HFFc6 (cell line): ENCODE measurements at places on chromosomes 1 and 21. TPM values are rescaled to one million over a fixed set of nuclear protein-coding genes. Genes with fewer than 3 reads are reported as not detected.

DNA sequence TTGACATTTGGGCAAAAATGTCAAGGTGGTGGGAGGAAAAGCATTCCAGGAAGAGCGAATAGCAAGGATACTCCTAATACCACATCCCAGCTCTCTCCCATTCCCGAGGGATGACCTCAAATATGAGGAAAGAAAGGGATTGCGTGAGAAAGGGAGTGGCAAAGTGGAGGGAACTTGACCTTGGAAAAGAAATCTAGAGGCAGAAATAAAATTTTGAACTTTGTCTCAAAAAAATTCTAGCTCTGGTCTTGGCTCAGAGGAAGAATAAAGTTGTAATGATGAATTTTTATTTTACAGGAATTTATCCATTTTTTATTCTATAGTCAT lies 127.8 kb downstream of the TBX19 start:
- DNase-seq: no peak
- H3K27ac ChIP-seq: no peak overlapping the region
- no peaks in the 10 kb centered on the region for H3K36me3 ChIP-seq
- peaks cover 13% of the 10 kb centered on the region for H3K4me1 ChIP-seq

- peaks cover 65% of the 10 kb centered on the region for H3K4me1 ChIP-seq
- DNase-seq: no peak
- H3K36me3 ChIP-seq: peaks cover 61% of the 10 kb centered on the region
- peaks cover 10% of the 10 kb centered on the region for H3K27me3 ChIP-seq
- H3K4me3 ChIP-seq: no peak overlapping the region
Measured at GRCh38 chr1:85417876-85418275, 47.1 kb downstream of the DDAH1 start.

DNA sequence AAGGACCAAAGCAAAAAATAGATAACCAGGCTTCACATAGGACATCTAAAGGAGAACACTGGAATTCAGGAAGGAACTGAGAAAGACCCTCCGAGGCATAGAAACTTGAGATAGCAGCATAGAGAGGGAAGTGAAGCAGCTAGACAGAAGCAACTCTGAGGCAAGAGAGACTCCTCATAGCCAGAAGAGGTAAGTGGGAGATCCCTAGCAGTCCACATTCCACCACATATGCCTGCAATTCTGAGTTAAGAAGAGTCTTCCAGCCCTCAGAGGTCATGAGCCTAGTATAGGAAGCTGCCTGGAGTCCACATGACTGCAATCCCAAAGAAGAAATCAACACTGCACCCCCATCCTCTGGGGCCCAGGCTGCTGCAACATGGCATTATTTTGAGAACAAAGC lies 13.9 kb upstream of the FGGY start:
- H3K4me1 ChIP-seq: peaks cover 31% of the 10 kb centered on the region
- H3K36me3 ChIP-seq: no peaks in the 10 kb centered on the region
- no peaks in the 10 kb centered on the region for H3K27me3 ChIP-seq
- no peak for DNase-seq
- no peak overlapping the region for H3K27ac ChIP-seq
- no peak overlapping the region for H3K4me3 ChIP-seq

DNA sequence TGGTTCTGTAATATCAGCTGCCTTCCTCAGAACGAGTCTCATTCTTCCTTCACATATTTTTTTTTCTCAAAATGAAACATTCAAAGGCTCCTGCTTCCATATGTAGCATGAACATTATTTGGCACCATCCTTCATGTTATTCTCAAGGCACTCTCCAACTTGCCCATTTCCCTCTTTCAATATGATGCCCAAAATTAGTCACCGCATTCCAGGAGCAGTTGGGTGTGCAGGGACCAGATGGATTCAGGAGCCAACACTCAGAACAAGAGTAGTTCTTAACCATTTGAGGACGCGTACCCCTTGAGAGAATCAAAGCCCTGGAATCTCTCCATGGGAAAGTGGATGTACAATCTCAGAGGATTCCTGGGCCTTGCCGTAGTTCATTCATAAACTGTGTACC lies 50.3 kb downstream of the KCNK1 start:
- no peak overlapping the region for H3K27ac ChIP-seq
- peaks cover 11% of the 10 kb centered on the region; the same call in 1 of the 2 replicates for H3K36me3 ChIP-seq
- H3K4me1 ChIP-seq: no peaks in the 10 kb centered on the region

C2CD2 gene
- total RNA-seq: 12.9 to 19.3 TPM (median 13.5 TPM) in 3 replicates

DNA sequence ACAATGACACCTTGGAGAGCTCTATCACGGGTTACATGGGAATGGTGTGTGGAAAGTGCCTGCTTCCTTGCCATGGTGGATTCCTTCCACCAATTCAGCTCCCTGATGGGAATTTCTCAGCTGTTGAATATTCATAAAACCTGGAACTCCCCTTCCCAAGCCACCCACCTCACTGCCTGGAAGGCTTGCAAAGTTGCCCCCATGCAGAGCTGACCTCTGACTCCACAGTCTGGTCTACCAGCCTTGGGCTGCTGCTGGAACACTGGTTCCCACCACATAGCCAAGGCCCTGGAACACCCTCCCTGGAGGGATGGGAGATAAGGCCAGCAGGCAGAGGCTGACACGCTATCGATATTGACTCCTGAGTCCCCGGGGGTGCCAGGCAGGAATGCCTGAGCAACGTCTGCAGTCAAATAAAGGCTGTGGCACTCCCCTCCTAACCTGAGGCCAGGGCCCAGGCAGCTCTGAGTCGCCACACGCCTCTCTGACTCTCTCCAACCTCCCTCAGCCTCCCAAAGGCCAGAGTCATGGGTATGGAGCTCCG lies 8.8 kb downstream of the CCDC24 start:
- no peak for DNase-seq
- no peaks in the 10 kb centered on the region for H3K4me1 ChIP-seq
- 0 out of 2 replicates have a peak, but pooled peaks cover 4% of the 10 kb centered on the region for H3K36me3 ChIP-seq
- H3K27ac ChIP-seq: no peak overlapping the region
- H3K4me3 ChIP-seq: no peak overlapping the region

CACHD1 gene
- total RNA-seq: 3.6 to 5.4 TPM (median 3.9 TPM) in 3 replicates

SMIM34 gene
- not detected in 3 replicates for total RNA-seq

- H3K27ac ChIP-seq: no peak overlapping the region
- no peak overlapping the region for H3K4me3 ChIP-seq
- peaks cover 12% of the 10 kb centered on the region for H3K4me1 ChIP-seq
- peaks cover 8% of the 10 kb centered on the region; the same call in 1 of the 2 replicates for H3K27me3 ChIP-seq
- H3K36me3 ChIP-seq: no peaks in the 10 kb centered on the region
Measured at GRCh38 chr1:173554541-173555250, 48.2 kb downstream of the SLC9C2 start.

GRCh38 chr1:229980009-229980408 lies 87.0 kb upstream of the GALNT2 start:
- H3K4me3 ChIP-seq: no peak overlapping the region
- no peak overlapping the region for H3K27ac ChIP-seq
- no peak for DNase-seq
- H3K27me3 ChIP-seq: peaks cover 6% of the 10 kb centered on the region

DNA sequence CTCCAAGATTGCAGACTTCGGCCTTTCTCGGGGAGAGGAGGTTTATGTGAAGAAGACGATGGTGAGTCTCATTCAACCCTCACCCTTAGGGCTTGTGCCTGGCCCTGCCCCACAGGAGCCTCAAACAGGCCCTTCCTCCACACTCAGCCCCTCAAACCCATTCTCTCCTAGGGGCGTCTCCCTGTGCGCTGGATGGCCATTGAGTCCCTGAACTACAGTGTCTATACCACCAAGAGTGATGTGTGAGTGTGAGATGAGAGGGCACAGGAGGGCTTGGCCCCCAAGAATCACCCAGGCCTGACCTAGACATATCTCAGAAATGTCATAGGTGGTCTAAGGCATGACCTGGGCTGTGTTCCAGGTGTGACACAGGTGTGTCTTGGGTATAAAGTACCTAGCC lies 18.3 kb upstream of the MPL start:
- no peaks in the 10 kb centered on the region for H3K36me3 ChIP-seq
- DNase-seq: no peak
- no peak overlapping the region for H3K27ac ChIP-seq
- peaks cover 1% of the 10 kb centered on the region for H3K27me3 ChIP-seq
- H3K4me3 ChIP-seq: no peak overlapping the region
- H3K4me1 ChIP-seq: peaks cover 28% of the 10 kb centered on the region

ACTA1 gene
- total RNA-seq: not detected in 3 replicates

OR2AK2 gene
- total RNA-seq: not detected in 3 replicates

- H3K4me1 ChIP-seq: peaks cover 53% of the 10 kb centered on the region
- H3K27ac ChIP-seq: 0 out of 2 replicates have a peak overlapping the region, but pooled peaks have one; percentile 8
- H3K36me3 ChIP-seq: peaks cover 63% of the 10 kb centered on the region
- H3K27me3 ChIP-seq: peaks cover 7% of the 10 kb centered on the region
Measured at GRCh38 chr1:26781206-26781825, 6.4 kb upstream of the PIGV start.

RIMKLA gene
- total RNA-seq: not detected in 3 replicates

DNA sequence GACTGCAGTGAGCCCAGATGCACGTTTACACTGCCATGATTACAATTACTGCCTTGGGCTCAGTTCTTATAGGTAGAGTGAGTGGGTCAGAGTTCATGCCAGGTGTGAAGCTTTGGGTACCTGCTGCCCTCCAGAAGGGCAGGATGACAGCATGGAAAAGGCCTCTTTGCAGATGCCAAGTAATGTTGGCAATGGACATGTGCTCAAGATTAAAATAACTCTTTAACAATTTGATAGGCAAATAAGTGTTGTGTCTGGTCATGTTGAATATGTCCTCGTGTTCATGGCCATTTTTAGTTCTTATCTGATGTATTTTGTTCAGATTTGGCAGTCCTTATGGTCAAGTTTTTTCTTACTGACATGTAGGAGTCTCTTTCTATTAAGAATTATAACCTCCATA lies 34.8 kb downstream of the S100B start:
- H3K36me3 ChIP-seq: peaks cover 67% of the 10 kb centered on the region
- H3K27ac ChIP-seq: no peak overlapping the region
- no peak overlapping the region for H3K4me3 ChIP-seq
- no peaks in the 10 kb centered on the region for H3K4me1 ChIP-seq

KIF14 gene
- 5.4 to 12.5 TPM (median 10.0 TPM) in 3 replicates for total RNA-seq

BMP8B gene
- total RNA-seq: not detected in 3 replicates

DNA sequence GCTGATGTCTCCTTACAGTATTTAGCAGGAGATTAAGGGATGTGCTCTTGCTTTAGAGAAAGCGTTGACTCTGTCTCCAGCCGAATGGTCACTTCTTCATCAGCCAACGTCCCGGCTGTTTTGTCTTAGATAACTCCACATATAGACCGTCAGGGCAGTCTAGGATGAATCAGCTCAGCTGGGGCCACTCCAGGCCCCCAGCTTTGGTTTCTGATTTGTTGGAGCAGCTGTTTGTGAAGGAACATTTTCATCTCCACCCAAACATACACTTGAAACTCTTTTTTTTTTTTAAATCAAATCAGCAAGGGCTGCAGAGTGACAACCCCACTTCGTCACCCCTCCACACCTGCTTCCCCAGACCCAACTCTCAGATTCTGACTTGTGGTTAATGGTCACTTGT lies 206.1 kb upstream of the GALNT2 start:
- no peak overlapping the region for H3K27ac ChIP-seq
- H3K4me1 ChIP-seq: peaks cover 29% of the 10 kb centered on the region
- no peak for DNase-seq
- peaks cover 9% of the 10 kb centered on the region; the same call in 1 of the 2 replicates for H3K27me3 ChIP-seq

GRCh38 chr1:16258591-16259135 lies 21.7 kb upstream of the CPLANE2 start:
- peaks cover 18% of the 10 kb centered on the region for H3K36me3 ChIP-seq
- H3K4me3 ChIP-seq: no peak overlapping the region
- H3K4me1 ChIP-seq: peaks cover 74% of the 10 kb centered on the region
- peaks cover 2% of the 10 kb centered on the region for H3K27me3 ChIP-seq

GRCh38 chr1:89584781-89585180 lies 48.1 kb upstream of the LRRC8C start:
- no peak for DNase-seq
- no peaks in the 10 kb centered on the region for H3K4me1 ChIP-seq
- H3K36me3 ChIP-seq: no peaks in the 10 kb centered on the region
- peaks cover 10% of the 10 kb centered on the region for H3K27me3 ChIP-seq

DNA sequence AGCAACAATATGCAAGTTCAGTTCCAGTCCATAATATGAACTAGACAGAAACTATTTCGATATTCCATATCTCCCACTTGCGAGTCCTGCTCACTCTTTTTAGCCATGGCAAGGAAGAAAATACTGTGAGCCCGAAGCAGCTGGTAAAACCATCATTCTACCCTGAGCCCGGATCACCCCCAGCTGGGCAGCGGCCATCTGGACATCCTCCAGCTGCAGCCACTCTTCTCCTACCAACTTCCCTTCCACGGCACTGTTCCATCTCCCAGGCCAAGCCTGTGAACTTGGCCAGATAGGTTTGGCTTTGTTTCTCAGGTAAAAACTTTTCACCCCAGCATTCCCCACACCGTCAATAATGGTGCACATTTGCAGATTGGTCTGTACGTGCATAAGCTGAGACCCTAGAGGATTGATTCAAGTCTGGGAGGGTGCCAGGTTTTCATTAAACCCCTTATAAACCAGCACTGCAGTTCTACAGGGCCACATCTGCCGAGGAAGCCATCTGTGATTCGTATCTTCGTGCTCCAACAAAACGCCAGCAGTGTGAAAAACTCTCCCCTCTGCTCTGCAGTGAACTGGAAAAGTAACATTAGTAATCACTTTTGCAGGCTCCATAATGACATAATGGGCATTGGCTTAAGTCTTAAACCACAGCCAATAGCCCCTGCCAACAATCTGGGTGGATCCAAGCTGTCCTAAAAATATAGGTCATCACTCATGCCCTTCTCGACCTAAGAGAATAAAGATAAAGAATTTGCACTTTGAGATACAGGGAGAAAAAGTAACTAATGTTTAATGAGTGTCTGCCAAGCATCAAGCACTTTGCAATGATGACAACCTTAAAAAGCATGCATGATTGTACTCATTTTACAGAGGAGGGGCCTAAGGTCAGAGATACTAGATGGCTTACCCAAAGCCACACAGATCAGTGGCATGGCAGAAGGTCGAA lies 205.1 kb downstream of the PLPP3 start:
- H3K27ac ChIP-seq: no peak overlapping the region
- H3K27me3 ChIP-seq: peaks cover 3% of the 10 kb centered on the region
- no peak for DNase-seq
- peaks cover 10% of the 10 kb centered on the region for H3K4me1 ChIP-seq
- no peaks in the 10 kb centered on the region for H3K36me3 ChIP-seq

DNA sequence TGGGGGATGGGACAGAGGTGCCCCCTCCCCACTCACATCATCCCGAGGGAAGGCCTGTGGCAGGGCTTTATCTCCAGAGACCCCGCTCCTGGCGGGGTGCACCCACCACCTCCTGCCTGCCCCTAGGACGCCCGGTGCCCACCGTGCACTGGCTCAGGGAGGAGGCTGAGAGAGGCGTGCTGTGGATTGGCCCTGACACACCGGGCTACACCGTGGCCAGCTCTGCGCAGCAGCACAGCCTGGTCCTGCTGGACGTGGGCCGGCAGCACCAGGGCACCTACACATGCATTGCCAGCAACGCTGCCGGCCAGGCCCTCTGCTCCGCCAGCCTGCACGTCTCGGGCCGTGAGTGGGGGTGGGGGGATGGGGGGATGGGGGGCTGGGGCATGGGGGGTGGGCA lies 71.7 kb downstream of the TRIM11 start:
- H3K27ac ChIP-seq: no peak overlapping the region
- H3K36me3 ChIP-seq: no peaks in the 10 kb centered on the region
- H3K4me1 ChIP-seq: no peaks in the 10 kb centered on the region
- no peak for DNase-seq
- H3K27me3 ChIP-seq: no peaks in the 10 kb centered on the region; the same call in 1 of the 2 replicates
- H3K4me3 ChIP-seq: no peak overlapping the region

USH2A gene
- 0.05 to 0.09 TPM (median 0.05 TPM) in 3 replicates for total RNA-seq

CFHR4 gene
- not detected in 2 replicates for total RNA-seq

- peak; percentile 74 for DNase-seq
- H3K27ac ChIP-seq: peak overlapping the region; percentile 94
- H3K27me3 ChIP-seq: no peaks in the 10 kb centered on the region
- peaks cover 20% of the 10 kb centered on the region for H3K36me3 ChIP-seq
- peak overlapping the region; percentile 64 for H3K4me3 ChIP-seq
Measured at GRCh38 chr21:28442624-28443023, 550.1 kb downstream of the LTN1 start.

CHD1L gene
- total RNA-seq: 37.1 to 40.1 TPM (median 39.7 TPM) in 3 replicates
